ENCODE measurements at places on chromosomes 12 and 14.

DNA sequence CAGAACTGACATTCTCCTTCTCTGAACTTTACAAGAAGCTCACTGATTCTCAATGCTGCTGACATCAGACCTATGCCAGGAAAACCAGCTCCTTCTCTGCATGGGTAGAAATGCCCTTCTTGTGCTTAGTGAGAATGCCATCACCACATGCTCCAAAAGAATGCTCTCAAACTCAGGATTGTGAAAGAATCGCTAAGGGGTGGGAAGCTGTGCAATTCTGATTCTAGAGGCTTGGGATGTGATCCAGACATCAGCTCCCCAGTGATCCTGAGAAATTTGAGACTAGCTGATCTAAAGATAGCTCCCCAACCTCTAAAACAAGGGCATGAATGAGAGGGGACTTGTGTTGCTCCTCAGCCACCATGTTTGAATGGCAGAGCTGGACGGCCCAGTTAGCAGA lies 113.2 kb downstream of the DPF3 start:
- DNase-seq, result peak; percentile 13

DNA sequence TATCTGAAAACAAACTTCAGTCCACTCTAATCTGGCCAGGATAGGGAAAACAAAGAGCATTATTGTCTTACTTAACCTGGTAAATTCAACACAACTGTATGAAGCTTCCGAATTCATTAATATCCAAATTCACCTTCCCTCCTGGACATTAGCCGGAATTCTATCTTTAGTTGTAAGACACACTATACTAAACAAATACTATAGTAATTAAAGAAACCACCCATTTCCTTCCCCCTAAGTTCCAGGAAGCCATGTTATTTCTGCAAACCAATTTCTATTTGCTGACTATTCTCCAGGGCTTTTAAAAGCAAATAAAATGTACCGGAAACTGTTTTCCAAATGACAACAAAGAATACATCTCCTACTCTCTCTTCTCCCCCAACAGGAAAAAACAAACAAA lies 122.7 kb upstream of the MDM1 start:
- no peak for DNase-seq

GRCh38 chr12:76766161-76766560 lies 2.2 kb downstream of the ZDHHC17 start:
- DNase-seq, result no peak

DNA sequence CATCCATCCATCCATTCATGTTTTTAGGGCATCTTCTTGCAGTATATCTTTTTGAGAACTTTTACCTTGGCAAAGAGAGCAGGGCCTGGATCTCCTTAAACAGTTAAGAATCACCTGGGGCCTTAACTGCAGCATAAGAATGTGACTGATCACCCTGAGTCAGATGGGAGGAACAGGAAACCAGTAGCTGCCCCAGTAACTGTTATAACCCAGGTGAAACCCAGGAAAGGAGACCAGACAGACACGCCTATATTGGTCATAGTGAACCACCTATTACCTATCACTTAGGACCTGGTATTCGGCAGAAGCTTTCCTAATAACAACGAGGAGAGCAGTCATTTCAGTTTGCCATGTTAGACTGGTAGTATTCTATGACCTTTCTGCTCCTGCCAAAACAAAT lies 43.4 kb upstream of the NR2C1 start:
- no peak for DNase-seq

GRCh38 chr14:68248481-68249255 lies 429.1 kb downstream of the RAD51B start:
- DNase-seq, result no peak

DNA sequence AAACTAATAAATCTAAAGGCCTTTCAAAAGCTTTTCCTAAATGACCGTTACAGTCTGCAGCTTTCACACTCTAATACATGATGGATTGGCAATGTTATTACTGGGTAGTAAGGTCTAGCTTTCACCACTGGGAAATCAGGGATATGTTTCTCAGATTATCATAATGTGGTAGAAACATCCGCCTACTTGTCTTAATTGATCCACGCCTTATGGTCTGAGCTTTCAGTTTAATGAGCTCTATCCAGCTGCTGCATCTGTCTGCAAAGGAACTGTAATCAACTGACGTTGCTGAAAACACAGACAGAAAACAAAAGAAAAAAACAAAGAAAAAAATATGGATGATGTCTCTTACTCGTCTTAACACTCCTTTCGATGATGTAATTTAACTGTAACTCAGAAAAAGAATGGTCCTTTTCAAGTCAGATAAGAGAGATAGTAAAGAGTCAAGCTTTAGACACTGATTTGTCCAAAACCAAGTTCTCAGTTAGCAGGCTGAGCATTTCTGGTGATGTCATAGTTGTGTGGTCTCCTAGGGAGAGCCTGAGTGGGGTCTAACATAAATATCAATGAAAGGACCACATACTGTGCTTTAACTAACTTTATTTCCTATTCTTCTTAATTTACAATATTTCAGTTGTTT lies 85.9 kb downstream of the C2CD5 start:
- DNase-seq, result no peak

DNA sequence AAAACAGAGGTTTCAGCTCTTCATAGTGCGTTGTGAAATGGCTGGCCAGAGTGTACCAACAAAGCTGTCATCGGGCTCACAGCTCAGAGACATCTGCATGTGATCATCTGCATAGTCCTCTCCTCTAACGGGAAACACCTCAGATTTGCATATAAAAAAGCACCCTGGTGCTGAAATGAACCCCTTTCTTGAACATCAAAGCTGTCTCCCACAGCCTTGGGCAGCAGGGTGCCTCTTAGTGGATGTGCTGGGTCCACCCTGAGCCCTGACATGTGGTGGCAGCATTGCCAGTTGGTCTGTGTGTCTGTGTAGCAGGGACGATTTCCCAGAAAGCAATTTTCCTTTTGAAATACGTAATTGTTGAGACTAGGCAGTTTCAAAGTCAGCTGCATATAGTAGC lies 14.3 kb upstream of the PAPLN start:
- no peak for DNase-seq

DNA sequence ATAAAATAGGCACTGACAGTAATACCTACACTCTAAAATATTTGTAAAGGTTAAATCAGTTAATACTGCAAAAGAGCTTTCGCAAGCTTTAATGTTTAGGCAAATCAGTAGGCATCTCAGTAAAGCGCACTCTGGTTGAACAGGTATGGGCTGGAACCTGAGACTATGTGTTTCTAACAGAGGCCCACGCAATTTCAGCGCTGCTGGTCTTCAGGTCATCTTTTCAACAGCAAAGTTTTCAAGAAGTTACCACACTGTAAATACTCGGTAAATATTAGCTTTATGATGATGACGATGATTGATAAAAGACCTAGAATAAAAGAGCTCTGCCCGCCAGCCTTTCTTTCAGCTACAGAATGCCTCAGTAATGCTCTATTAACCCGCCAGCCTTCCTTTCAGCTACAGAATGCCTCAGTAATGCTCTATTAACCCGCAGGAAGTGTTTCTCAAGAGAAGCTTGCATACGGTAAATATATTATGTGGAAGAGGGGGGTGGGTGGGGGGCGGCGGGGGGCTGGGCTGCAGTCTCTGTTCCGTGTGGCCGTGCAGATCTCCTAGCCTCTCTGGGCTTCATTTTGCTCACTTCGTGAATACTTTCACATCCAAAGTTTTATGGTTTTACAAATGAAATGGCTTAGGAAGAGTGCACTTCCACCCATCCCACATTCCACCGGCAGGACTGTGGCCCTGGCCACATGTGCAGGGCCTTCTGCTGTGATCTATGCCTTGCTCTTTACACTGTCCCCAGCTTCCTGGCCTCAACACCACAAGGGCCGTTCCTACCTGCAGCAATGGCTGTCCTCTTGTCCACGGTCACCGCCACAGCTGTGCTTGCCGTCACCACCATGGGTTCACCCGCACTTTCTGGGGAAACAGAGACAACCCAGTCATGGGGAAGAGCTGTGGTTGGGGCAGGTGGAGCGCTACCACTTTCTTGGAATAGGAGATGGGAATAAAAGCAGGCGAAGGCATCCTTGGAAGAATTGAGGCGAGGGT lies 19.9 kb downstream of the LRTM2 start:
- no peak for DNase-seq

- no peak for DNase-seq
Observed at GRCh38 chr12:68376901-68377300, 44.7 kb upstream of the MDM1 start.

DNA sequence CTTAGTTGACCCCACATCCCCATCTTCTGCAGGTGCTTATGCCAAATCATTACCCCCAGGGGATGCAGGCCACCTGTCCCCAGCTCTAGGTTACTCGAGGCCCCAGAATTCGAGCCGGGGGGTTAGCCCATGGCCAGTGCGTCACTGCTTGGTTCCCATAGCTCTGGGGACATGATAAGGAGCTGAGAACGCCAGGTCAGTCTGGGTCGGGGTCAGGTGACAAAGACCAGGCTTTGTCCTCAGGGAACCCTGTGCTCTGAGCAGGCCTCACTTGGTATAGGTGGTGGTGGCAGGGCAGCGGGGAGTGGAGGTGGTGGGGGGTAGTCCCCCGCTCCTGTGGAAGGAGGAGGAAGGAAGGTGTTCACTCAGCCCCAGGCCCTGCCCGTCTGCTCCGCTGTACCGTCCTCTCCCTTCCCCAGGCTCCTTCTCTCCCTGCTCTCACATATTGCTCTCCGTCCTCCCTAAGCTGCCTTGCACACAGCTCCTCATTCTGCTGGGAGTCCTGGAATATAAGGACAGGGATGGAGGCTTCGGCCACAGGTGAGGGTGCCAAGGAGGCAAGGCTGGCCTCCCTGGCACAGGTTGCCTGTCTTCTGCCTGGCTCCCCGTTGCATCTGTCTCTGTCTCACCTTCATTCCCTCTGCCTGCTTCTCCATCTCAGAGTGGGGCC lies 2.0 kb upstream of the MYH6 start:
- no peak for DNase-seq

- DNase-seq, result no peak
Observed at GRCh38 chr12:6954316-6955107, 3.4 kb downstream of the PTPN6 start.

GRCh38 chr12:68868043-68868790 lies 60.2 kb downstream of the MDM2 start:
- no peak for DNase-seq

- DNase-seq, result no peak
Observed at GRCh38 chr14:92121207-92121669, 268 bp downstream of the NDUFB1 start.

- DNase-seq, result no peak
Observed at GRCh38 chr12:50572287-50572686, 67.5 kb downstream of the DIP2B start.

- no peak for DNase-seq
Observed at GRCh38 chr12:79936670-79937069, 1.8 kb upstream of the PPP1R12A start.

- no peak for DNase-seq
Observed at GRCh38 chr12:26803552-26803951, 29.4 kb downstream of the ITPR2 start.

DNA sequence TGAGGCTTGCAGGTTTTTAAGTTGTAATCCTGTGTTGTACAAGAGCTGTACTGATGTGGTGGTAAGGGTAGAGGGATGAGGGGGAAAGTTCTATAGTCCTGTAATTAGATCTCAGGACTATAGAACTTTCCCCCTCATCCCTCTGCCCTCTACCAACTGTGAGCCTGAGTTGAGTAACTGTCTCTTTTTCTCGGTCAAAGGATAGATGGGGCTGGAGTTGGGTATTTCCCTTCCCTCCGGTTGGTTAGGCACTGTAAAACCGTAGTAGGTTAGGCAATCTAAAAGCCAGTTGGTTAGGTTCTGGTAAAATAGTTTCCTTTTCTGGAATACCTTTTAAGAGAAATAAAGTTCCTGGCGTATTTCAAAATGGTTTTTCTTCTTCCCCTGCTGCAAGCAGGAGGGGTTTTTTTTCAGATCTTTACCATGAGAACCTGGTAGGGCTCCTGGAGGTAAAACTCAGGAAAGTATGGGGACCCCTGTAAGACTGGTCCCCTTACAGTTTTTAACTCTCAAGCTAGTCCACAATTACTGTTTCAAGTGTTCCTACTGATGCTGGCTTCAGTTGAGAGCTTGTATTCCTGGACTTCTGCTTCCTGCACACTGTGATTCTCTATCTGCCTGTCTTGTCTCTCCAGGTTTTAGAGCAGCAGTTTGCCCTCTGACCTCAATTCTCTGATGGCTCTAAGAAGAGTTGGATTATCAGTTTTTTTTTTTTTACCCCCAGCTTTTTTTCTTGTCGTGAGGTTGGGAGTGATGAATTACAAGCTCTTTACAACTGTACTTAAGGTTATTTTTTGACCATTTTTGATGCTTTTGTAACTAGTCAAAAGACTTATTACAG lies 58.7 kb downstream of the FUT8 start:
- no peak for DNase-seq

DNA sequence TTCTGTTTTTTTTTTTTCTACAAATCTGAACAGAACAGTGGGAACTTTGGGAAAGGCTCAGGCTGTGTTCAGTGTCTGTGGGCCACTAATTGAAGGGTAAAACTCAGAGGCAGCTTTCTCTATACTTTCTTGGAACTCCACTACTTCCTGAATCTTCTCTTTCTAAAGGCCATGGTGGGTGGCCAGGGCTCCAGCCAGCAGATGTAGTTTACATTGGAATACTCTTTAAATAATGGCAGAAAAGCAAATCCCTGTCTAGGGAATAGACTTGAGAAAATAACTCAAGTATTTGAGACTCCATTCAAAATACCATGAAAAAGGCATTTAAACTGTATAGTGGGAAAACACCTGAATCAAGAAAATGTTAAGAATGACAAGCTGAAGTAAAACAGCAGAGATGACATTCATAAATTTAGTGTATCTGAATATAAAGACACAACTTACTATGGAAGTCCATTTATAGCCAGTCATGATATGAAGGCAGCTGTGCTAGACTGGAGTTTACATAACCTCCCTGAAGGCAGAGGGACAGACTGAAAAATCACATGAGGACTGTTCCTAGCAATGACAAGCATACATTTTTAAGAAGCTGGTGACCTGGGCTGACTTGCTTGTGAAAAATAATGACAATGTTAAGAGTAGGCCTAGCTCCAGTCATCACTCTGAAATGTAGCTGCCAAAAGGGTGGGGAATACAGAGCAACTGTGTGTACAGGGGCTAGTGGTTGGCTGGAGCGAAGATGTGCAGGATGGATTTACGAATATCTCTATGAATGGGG lies 168.6 kb downstream of the STXBP6 start:
- no peak for DNase-seq

GRCh38 chr12:99600388-99600787 lies 47.2 kb upstream of the GARIN6 start:
- DNase-seq, result no peak

- DNase-seq, result no peak
Observed at GRCh38 chr14:71361336-71361735, 454.1 kb downstream of the PCNX1 start.

All from smooth muscle cell of the brain vasculature (primary cell).